ENCODE measurements at places on chromosomes 7 and 10.

DNA sequence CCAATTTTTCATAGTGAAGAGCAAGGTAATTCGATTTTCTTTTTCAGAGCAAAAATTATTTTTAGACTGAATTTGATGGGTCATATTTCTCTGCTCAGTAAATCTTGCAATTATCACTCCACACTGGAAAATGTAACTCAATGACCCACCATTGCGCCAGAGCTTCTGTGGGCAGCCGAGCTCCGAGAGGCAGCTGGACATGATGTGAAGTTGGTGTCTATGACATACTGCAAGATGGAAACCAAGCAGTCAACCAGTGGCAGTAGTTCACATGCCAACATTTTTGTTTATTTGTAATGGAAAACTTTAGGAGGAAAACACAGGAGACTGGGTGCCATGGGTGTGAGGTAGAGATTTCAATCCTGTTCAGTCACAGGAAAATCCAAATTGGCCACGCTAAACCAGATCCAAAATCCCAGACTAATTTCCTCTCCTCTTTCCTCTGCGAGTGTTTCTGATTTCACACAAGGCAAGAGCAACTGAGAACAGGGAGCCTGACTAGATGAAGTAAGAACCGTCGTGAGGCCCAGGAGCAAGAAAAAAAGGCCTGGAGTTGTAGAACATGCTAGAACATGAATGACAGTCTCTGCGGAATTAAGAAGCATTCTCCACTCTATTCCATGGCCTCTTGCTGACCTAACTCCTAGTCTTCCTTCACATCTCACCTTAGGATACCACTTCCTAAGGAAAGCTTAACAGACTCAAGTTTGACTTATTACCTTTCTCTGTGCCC is 39.3 kb downstream of the CALD1 start:
- DNase-seq, result no peak

GRCh38 chr7:966291-967069 is 8.9 kb downstream of the COX19 start:
- DNase-seq, result no peak

DNA sequence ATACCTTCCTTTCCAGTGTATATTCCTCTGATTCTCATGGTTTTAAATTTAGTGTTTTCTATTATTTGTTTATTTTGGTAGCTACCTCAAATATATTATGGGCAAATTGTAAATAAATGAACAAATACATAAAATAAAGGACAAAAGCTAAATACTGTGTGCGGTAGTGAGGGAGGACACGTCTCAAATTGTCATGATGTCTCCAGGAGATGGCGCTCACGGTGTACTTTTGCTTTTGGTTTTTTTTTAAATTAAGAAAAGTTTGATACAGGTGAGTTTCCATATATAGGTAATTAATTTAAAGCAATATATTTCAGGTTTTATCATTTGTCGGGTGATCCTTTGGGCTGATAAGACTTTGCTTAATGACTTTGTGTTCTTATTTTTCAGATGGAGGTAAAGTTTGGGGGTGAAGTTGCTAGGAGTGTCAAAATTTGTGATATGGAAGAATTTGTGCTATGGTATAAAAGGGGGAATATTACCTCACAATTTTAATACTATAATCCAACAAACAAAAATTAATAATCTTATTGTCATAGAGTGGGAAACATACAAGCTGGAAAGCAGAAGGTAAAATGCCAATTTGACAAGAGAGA is 68.4 kb upstream of the TMEM229A start:
- DNase-seq, result no peak

DNA sequence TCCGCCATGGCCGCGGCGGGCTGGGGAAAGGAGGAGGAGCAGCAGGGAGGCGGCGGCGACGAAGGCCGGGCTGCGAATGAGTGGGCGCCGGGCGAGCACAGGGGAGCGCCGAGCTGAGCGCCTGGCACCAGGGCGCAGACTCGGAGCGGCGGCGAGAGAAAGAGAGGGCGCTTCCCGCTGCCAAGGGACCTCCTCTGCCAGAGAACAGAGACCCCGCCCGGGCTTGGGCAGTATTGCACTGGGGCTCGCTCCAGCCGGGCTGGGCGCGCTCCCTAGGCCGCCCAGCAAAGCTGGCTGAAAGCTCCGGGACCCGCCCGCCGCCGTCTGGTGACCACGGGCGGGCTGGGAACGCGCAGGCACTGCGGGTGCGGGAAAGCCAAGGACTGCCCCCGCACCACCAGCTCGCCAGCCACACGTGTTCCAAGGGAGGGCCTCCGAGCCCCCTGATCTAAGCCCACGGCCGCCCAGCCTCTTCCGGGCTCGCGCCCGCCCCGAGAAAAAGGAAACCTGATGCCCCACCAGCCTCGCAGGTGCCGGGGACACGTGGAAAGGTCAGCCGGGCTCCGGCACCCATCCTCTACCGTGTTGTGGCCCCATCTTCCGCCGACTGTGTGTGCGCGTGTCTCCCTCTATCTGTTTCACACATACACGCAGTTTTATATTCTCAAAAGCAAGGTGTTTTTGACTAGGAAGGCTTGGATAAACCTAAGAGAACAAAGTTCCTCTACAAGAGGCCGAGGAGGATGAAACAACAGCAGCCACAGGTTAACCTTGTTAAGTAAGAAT is at the start of gene CCDC6:
CCDC6 (minus strand) TSS at position 140 of the 786 bp plus-strand sequence; CDS start at position 8, 132 bp downstream.
- peak; percentile 90 for DNase-seq

DNA sequence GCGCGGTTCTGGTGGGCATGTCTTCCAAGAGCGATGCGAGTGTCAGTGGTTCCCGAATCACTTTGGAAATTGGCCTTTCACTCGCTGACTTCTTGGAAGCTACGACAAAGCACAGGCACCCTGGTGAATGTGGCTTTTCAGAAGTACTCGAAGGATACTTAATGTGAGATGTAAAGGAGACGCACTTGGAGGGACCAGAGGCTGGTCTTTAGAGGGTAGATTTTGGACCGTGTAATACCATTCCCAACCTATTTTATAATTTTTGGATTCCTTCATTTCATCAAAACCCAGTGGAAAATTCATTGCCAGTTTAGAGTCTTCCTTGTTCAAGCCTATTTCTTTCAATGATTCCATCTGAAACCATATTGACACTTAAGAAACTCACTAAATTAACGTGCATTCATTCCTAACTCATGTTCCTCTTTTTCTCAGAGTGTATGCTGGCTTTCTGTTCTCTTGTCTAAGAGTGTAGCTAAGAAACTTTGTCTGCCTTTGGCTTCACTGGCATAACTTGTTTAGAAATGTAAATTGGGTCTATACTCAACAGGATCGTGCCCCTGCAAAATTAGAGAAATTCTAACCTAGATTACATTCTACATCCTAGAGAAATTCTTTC is 645 bp upstream of the COPG2 start:
- no peak for DNase-seq

DNA sequence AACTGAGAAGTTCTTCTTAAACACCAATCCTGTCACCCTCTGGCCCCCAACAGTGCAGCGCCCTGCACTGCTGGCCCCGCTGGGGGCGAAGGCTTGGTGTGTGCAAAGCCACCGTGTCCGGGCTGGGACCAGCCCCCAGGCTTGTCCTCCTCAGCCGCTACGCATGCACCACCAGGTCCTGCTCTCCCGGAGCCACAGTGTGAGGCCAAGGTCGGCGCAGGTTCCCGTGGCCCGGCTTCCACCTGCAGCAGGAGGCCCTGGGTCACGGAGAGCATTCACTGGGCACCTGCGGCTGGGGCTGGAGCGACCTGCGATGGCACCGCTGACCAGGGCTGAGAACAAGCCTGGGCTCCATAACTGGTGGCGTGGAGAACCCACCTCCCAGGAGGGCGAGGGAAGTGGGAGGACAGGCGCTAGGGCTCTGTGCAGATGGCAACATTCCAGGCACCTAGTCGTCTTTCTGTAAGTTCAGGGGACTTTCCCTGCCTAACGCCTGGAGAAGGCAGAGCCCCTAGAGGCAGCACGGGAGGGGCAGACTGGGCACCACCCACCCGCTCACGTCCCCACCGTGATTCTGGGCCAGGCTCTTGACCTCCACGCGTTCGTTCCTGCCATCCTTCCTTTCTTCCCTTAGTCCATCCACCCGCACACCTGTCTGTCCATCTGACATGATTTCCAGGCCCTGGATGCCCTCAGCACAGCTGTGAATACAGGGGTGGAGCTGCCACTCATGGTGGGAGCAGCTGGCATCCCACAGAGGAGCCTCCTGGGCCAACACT is 271.6 kb downstream of the ELFN1 start:
- DNase-seq, result no peak

- DNase-seq, result no peak
Observed at GRCh38 chr10:106280896-106281460, 883.5 kb downstream of the SORCS1 start.

DNA sequence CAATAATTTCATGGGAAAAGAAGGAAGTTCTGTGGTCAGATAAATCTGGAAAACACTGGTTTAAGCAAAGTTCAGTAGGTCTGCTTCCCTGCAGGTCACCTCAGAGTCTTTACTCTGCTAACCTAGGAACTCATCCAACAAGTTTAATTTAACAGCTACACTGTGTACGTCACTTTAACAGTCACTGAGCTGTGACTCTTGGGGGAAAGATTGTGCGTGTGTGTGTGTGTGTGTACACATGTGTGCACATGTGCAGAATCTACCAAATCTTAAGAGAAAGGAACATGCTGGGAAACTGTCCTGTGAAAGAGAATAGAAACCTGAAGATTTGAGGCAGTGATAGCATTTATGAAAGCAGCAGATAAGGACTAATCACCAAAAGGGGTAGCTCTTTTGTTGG is 62.6 kb downstream of the IKZF1 start:
- no peak for DNase-seq

DNA sequence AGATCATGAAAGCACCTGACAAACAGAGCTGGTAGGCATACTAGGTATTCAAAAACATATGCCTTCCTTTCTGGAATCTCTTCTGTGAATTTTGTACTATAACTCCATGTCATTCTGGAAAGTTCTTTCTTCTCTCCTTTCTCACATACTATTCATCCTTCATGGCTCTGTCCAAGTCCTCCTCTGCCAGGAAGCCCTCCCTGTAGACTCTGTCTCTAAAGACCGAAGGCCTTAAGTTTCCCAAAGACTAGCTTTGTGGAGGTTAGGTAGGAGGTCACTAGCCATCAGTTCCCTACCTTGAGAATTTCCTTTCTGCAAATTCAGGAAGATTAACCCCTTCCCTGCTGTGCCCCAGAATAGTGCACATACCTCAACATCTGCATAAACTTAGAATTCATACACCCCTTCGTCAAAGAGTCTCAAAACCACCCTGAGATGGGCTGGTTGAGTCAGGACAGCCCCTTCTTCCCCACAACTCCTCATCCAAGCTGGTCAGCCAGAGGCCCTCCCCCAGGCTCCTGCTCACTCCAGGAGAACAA is 20.6 kb downstream of the SORBS1 start:
- DNase-seq, result no peak

DNA sequence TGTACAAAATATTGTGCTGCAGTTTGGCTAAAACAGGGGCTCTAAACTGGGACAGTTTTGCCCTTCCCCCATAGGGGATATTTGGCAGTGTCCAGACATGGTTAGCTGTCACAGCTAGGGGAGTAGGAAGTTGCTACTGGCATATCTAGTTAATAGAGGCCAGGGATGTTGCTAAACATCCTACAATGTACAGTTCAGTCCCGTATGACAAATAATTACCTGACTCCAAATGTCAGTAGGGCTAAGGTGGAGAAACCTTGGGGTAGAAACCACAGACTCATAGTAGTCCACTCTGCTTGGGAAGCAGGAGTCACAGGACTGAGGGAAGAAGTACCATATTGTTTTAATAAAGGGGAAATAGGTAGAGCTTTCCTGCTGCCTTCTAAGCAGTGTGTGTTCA is 39.8 kb downstream of the WBP1L start:
- no peak for DNase-seq

DNA sequence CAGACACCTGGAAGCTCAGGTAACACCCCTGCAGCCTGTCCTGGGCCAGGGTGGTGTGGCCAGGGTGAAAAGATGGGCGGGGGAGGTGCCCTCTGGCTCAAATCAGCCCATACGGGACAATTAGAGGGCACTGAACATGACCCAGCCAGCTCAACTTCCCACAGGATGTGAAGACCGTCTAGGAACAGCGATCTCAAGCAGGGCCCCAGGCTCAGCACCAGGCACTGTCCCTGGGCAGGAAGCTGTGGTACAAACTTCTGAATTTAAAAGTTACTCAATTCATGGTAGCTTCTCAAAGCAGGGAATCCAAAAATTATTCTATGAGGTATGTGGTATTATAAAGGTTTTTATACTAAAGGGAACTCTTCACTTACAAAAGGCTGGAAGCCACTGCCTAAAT is 5.1 kb upstream of the GRB10 start:
- DNase-seq, result no peak

DNA sequence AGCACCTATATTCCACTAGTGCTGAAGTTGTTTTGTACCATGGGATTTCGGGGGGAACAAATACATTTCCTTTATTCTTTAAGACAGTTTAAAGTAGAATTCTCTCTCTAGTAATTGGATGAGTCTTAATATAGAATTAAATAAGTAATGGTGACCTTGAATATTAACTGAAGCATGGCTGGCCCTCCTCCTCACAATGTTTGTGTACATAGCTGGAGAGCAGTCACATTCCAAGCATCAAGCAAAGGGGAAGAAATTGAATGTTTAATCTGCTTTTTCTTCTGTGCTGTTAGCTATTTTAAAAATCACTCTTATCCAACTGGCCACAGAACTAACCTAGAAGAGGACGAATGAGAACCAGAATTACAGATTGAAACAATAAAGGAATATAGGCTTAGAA is 906.9 kb downstream of the CCSER2 start:
- no peak for DNase-seq

Data from T-helper 2 cell (primary cell).